ENCODE measurements at places on chromosomes 7 and 10.
A peak's percentile ranks its signal among the peaks of the same experiment; 100 is the strongest.

- no peak for DNase-seq
These were observed 168.8 kb upstream of the CDCA7L start for GRCh38 chr7:22114440-22114981.

GRCh38 chr10:88991161-88991898 is 732 bp downstream of the FAS start:
- DNase-seq = peak; percentile 44

DNA sequence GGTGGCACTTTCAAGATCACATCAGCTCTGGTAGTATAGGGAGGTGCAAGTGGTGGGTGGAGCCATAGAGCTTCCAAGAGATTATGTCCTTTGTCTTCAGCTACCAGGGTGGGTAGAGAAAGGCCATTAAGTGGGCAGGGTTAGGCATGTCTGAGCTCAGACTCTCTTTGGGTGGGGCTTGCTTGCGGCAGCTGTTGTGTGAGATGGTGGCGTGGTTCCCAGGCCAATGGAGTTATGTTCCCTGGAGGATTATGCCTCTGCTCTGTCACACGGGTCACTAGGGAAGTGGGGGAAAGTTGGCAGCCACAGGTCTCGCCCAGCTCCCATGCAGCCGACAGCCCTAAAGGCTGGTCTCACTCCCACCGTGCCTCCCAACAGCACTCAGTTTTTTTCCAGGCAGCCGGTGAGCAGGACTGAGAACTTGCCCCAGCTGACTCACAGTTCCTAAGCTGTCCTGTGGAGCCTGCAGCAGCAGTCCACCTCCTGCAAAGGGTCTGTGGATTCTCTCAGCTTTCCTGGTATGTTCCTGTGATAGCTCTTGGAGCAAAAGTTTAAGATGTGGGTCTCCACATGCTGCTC is 459.0 kb downstream of the SH2D4B start:
- DNase-seq = no peak

GRCh38 chr7:10724449-10724848 is 249.2 kb upstream of the PHF14 start:
- no peak for DNase-seq

GRCh38 chr10:93911866-93912265 is 18.1 kb downstream of the SLC35G1 start:
- no peak for DNase-seq

GRCh38 chr7:89311886-89312285 is 516.3 kb upstream of the TEX47 start:
- no peak for DNase-seq

GRCh38 chr10:67776371-67776770 is 61.6 kb downstream of the DNAJC12 start:
- DNase-seq = no peak

- no peak for DNase-seq
These were observed 10.4 kb downstream of the RALA start for GRCh38 chr7:39633563-39634477.

DNA sequence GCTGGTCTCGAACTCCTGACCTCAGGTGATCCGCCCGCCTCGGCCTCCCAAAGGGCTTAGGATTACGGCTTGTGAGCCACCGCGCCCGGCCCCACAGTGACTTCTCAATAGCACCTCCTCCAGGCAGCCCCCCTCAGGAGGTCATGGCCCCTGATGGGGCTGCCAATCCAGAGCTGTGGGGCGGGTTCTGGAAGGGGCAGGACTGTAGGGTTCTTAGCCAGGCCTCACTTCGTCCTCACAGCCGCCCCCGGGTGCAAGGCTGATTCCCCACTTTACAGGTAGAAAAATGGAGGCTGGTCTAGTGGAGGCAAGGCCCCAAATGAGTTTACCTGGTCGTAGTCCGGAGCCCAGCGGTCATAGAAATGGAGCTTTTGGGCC is 638 bp downstream of the METTL27 start:
- no peak for DNase-seq

DNA sequence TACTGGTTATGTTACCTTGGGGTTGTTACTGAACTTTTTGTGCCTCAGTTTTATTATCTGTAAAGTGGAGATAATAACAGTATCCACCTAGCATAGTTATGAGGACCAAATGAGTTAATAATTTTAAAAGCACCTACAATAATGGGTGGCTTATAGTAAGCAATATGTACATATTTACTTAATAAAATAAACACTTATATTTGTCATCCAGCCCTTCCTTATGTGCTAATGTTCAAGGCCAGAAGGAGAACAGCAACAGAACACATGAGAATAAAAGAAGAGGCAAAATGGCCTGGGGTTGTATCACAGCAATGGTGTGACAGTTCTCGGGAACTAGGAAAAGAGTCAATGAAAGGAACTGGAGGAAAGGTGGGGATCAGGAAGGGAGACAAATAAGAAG is 255.4 kb upstream of the LRGUK start:
- DNase-seq = no peak

DNA sequence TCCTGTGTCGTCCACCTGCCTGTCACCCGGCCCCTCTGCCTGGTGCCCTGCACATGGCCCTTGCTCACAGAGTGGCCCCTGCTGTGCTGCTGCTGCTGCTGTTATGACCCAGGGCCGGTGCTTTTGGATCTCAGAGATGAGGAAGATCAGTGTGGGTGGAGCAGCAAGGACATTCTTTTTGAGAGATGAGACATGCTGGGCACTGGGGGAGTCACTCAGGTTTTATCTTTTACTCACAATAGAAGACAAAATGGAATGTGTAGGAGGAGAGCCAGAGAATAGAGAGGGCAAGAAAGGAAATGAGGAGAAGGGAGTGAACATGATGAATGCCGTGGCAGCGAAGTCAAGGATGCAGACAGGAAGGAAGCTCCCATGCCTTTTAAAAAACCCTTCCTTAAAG is 611.5 kb upstream of the DPP6 start:
- DNase-seq = no peak

DNA sequence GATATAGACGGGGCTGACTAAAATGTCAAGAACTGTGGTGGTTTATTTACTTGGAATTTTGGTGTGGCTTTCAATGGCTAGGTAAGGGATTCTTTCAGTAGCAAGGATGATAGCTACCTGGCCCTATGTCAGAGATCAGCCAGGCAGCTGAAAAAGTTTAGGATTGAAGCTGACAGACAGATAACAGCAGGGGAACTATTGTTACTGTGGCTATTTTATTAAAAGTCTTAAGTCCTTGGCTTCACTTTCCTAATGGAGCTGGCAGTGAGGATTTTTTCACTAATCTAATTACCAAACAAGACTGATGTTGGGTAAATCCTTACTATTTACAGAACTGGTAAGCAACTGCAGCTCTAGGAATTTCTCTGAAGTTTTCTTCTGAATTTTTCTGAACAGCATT is 72.4 kb upstream of the ANLN start:
- no peak for DNase-seq

GRCh38 chr7:133477791-133478190 is 224.9 kb downstream of the EXOC4 start:
- DNase-seq = no peak

- no peak for DNase-seq
These were observed 86.1 kb upstream of the NPY start for GRCh38 chr7:24197852-24198251.

GRCh38 chr10:30705625-30706149 is 76.1 kb upstream of the LYZL2 start:
- DNase-seq = no peak

DNA sequence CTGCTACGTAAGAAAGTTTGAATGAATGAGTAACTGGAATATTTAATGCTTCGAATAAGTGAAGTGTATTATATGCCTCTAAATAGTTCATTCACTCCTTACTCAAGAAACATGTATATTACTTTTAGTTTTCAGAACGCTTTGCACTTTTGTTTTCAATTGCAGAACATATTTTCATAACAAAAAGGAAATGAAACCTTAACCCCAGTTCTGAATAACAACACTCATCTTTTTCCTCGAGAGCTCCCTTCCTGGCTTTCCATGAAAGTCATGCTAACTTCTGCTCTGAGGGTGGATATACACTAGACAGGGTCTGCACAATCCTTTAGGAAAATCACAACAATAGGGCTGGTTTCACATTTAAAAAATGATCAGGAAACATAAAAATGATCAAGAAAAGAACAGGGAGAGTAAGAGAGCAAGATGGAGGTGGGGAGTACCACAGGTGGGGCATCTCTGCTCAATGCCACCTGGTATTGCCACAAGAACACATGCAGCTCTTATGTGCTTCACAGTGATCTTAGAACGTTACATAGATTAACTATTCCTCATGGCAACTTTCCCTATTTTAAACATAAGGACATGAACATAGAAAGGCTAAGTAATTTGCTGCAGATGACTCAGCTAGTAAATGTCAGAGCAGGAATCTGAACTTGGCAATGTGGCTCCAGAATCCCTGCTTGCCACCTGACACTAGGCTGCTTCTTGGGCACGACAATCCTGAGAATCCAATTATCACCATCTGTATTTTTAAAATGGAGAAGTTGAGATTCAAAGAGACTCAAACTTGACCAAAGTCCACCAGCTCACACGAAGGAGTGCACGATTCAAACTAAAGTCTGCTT is 219.5 kb upstream of the AOAH start:
- DNase-seq = no peak

- DNase-seq = no peak
These were observed 9.5 kb upstream of the TSGA13 start for GRCh38 chr7:130695840-130696239.

DNA sequence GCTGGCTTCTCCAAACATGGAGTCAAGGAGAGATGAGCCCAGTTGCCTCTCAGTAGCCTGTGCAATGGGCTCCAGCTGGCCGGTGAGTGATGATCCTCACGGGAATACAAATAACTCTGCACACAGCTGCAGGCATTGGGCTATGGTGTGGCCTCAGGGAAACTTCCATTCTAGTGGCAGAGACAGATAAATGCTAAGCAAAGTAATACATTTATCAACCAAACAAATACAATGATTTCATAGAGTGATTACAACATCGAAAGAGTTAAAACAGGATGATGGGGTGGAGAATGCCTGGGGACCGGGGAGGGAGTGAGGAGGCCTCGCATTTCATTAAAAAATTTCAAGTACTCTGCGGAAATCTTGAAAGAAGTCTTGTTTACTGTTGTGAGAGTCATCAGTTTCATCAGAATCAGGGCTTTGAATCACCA is 15.0 kb upstream of the AKR1B1 start:
- DNase-seq = no peak

DNA sequence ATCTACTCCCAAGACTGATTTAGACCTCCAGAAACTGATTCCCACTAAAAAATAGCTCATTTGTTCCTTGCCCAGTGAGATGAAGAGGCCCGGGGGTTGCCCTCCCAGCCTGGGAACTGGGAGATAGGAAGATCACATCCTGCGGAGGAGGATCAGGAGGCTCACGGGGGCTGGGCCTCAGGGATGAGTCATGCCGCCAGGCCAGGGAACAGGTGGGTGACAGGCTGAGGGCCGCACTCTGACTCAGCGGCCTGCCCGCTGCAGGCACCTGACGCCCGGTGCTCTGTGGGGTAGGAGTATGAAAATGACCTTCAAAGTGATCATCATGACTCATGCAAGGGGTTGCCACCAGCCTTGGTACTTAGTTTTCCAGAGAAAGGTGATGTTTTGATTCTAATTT is 104.5 kb upstream of the ZPBP start:
- DNase-seq = peak; percentile 81
